ENCODE measurements at places on chromosomes 11 and 22.

GRCh38 chr11:96323642-96323985, 19.4 kb downstream of the MAML2 start:
- no peak for DNase-seq

DNA sequence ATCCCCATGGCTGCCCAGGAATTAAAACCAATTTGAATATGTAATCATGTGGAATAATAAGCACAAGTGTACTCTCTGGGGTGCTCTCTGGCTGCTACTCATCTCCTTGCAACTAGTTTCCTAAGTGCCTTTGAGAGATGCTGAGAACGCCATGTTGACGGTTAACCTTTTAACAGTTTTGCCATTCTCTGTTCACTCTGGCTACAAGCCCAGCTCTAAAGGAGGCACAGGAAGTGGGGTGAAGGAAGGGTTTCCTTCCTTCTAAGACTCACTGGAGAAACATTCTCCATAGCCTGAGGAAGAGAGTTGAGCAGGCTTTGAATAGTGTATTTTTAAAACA, 122.0 kb upstream of the ZC3H12C start:
- no peak for DNase-seq

GRCh38 chr11:46360878-46361277, 13.6 kb downstream of the DGKZ start:
- DNase-seq = no peak

GRCh38 chr22:42977569-42977968, 37.4 kb downstream of the PACSIN2 start:
- DNase-seq = no peak

DNA sequence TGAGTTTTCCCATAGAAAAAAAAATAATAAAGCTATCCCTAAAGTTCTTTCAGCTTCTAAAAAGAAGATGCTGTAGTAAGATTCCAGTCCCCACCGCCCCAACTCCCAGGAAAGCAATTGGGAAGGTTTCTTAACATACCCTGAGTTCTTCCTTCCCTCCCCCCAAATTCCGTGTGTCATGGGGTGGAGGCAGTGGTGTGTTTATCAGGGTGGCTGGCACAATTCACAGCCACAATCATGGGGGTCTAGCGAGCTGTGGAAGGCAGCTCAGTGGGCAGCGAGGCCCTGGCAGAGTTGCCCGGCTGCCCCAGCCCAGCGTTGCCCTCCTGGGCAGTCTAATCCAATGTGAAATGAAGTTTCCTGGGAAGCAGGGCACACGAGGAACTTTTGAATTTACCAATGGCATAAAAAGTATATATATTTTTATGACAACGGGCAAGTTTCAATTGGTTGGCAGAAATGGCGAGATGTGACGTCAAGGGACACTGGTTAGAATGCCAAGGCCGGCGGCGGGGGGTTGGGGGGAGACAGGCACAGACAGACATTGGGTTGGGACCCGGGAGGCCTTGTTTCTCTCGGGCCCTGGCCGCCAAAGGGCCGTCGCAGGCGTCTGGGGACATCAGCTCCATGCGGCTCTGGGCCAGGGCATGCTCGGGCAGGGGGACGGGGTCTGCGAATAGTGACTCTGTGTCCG, 80.7 kb upstream of the PPARA start:
- no peak for DNase-seq

DNA sequence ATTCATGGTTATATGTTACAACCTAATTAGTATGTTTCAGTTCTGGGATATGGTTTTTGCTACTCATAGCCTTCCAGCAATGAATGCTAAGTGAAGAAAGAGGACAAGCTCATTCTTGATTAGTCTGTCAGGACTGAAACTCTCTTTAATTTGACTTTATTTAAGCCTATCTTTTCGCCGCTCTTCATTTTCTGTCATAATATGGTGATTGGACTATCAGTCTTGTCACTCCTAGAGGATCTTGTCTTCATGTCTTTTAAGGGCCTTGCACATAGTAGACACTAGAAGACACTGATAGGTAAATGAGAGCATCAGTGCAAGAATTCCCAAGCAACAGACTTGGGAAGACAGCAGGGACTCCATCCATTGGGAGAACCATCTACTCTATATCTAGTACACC, 18.9 kb upstream of the MTCH2 start:
- no peak for DNase-seq

DNA sequence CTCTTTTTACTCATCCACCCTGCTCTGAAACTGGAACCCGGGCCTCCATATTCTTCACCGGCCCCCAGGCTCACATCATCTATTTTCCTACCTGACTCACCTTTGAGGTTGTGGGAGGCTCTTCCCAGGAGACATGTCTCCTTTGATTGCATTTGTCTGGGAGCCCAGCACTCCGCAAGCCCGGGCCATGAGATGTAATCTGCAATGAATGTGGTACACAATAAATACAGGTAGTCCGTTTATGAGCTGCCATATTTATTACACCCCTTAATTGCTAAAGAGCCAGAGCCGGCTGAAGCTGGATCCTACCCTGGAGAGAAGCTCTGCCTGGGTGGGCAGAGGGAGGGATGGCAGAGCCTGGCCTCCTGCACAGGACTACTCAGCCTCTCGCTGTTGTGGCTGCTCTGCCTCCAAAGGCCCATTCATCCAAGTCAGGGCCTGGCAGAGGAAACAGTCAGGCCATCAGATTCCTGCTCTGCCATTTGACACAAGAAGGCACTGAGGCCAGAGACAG, 49.5 kb downstream of the TP53I11 start:
- DNase-seq = no peak

GRCh38 chr11:7965386-7965785, at the start of gene NLRP10:
Gene NLRP10, minus strand, starts transcription at chr11:7965447. Its CDS starts 1,952 bp downstream, at chr11:7963495.
- DNase-seq = no peak

DNA sequence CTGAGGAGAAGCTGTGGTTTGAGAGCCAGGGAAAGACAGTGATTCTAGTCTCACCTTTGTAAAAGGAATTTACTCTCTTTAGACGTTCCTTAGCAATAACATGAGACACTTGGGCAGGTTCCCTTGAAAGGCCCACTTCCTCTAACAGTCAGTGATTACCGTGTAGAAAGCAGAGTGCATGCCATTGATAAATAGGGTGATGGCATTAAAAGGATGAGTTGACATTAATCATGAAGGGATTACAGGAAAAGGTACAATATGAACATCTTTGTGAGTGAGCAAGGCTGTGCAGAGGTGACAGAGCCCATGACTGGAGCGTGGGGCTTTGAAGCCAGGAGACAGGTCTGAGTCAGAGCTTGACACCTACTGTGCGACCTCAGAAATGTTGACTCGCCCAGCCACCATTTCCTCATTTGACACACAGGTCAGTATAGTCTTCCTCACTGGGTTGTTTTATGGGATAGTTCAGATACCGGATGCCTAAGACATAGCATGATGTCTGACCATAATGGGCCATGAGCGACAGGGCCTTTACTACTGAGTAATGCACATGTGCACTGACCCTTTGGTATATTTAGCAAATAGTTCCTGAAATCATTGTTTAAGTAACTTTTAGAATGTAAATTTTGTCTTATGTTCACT, 341.7 kb upstream of the MTNR1B start:
- DNase-seq = no peak

DNA sequence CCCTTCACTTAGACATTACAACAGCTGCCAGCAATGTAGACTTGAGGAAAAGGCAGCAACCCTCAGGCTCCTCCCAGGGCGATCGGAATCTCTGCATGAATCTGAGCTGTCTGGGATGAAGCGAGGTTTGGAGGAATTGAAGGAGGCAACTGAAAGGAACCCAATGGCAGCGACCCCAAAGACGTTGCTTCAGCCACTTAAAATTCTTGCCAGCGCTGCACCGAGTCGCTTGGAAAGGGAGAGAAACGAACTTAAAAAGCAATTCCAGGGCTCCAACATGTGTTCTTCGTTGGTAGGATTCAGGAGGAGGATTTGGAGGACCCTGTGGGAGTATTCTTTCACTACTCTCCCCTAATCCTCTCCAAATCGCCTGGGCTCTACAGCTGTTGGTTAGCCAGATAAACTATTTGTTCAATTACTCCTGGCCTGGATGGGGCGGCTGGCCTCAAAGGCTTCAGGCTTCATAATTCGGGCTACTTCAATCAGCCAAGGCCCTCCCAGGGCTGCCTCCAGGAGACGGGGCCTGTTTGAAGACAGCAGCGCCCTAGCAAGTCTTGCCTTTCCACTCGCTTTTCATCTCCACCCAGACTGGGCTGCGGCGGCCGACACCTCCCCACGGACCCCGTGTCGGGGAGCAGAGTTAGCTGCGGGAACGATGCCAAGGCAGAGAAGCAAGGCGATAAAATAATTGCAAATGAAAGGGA, 72.4 kb upstream of the TMEM45B start:
- no peak for DNase-seq

GRCh38 chr11:35343033-35343598, 76.2 kb downstream of the SLC1A2 start:
- DNase-seq = no peak

DNA sequence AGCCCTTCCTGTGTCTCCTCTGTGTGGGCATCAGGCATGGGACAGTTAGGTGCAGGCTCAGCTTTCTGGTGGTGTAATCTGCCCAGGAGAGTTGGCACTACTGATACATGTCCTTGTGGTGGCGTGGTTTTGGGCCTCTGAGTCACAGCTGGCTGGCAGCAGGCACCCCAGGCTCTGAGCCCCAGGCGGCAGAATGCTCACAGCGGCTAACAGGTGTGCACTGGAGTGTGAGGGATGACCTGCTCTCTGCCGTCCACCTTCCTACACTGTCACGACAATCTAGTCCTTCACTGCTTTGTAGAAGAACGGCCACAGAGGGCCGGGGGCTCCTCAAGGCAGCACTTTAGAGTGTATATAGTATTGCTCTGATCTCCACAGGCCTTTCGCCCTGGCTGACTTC, 100.3 kb upstream of the PITPNB start:
- DNase-seq = no peak

GRCh38 chr11:86196085-86196696, 48.4 kb upstream of the EED start:
- no peak for DNase-seq

DNA sequence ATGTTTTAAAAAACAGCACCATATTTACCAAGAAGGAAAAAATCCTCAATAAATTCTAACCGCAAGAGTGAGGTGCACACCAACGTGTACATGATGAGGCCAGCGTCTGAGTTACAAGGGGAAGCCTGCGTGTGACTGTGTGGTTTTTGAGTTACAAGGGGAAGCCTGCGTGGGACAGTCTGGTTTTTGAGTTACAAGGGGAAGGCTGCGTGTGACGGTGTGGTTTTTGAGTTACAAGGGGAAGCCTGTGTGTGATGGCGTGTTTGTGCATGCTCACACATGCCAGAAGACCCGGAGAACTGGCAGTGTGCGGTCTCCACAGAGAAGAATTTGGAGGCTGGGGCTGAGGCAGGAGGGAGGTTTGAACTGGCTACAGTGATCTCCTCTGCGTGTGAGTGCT, 1376.4 kb downstream of the TBC1D22A start:
- DNase-seq = no peak

DNA sequence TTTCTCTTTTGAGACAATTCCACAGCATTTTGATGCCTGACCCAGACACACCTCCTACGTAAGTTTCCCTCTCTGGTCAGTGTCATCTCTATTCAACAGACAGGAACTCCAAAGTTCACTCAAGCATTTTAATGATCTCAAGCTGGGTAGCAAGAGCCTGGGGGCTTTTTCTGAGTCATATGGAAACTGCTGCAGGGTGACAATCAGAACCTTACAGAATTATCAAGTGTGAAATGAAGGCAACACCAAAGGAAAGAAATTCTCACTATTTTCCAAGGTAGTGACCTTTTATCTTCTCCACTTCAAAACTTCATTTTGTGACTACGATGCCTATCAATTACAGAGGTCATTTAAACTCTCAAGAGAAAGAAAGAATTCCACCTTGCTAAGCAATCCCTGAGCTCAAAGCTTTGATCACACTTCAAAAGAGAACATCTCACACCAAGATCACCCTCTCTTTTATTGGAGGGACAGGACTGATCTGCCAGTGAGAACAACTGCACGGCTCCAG, 229.0 kb upstream of the ZC3H12C start:
- no peak for DNase-seq

GRCh38 chr22:46591930-46592329, 28.3 kb upstream of the GRAMD4 start:
- no peak for DNase-seq

GRCh38 chr11:9838961-9839360, 175.1 kb downstream of the SWAP70 start:
- no peak for DNase-seq

DNA sequence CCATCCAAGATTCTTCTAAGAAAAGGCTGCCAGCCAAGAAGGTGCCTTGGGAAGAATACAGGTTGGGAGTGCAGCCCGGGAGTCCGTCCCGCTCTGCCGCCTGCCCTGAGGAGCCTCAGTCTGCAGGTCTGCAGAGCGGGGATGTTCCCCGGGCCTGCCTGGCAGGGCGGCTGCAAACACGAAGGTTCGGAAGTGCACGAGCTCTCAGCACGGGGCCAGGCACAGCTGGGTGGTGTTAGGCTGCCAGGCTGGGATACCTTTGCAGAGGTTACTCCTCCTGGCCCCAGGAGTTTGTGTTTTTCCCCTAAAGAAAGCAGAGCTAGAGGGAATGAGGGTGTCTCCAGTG, 9.4 kb upstream of the PRR5 start:
- no peak for DNase-seq

- no peak for DNase-seq
These were observed 65.8 kb downstream of the APIP start for GRCh38 chr11:34850334-34850733.

DNA sequence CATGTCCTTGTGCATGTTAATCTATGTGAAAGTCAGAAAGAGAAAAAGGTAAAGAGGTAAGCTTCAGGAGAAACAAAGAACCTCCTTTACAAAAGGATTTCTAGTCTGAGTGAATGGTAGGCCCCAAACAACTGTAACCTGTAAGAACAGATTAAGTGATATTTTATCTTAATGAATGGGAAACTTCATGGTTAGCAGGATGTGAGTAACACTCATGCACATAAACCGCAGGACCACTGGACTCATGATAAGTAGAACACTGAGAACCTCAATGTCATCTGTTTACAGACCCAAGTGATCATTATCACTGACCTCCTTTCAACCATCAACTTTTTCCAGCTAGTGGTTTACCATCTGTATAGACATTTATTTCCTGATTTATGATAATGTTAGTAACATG, 19.9 kb downstream of the OR8G5 start:
- DNase-seq = no peak

DNA sequence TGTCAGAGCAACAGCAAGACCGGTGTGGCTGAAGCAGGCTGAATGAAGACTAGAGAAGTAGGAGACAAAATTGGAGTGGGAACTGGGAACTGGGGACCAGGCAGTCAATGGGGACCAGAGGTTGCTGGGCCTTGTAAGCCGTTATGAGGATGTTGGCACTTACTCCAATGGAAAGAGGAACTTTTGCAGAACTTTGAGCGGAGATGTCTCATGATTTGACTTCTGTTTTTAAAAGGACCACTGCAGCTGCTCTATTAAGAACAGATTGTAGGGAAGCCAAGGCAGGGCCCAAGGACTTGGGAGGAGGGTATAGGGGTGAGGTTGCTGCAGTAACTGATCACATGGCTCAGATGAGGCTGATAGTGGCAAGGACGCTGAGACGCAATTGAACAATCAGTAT, 34.2 kb downstream of the IL18 start:
- DNase-seq = no peak

Measured in activated T-helper 1 cell treated with anti-CD3 and anti-CD28 coated beads, Interleukin-2, amount 50 U/mL, for 16 hours (primary cell).